T-helper 1 cell (primary cell): ENCODE measurements at places on chromosomes 2 and 18.

DNA sequence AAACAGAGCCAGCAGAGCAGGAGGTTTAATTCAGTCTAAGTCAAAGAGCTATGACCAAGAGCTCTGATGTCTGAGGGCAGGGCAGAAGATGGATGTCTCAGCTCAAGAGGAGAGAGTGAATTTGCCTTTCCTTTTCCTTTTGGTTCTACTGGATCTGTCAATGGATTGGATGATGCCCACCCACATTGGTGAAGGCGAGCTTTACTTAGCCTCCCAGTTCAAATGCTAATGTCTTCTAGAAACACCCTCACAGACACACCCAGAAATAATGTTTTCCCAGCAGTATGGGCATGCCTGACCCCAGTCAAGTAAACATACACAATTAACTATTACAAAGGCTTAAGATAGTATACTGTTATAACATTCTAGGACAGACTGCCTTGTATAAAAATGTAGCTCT lies 236.3 kb upstream of the NRXN1 start:
- DNase-seq: no peak

GRCh38 chr2:237909075-237909695 lies 49.8 kb downstream of the RAMP1 start:
- no peak for DNase-seq

- DNase-seq: no peak
These were observed 42.1 kb downstream of the NIFK start for GRCh38 chr2:121694398-121695170.

DNA sequence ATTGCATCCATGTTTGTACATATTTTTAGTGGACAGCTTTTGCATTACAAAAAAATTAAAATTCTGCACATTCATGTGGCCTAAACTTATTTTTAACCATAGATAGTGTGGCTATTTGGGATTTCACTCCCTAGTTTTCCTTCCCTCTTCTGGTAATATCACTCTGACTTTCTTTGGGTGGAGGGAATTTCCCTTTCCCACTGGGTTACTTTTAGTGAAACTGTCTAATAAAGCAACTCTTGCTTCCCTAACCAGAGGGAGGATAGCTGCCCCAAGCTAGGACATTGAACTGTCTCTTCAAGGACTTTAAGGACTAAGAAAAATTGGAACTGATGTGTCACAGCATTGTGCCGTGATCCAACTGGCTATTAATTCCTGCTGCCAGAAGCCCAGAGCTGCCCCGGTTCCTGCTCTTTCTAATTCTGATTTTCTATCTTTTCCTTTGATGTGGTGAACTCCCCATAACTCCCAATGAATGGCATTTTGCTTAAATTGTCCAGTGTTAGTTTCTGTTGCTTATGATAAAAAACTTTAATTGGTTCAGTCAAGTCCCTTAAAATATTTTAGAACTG lies 20.0 kb upstream of the EFR3B start:
- no peak for DNase-seq

GRCh38 chr18:33107511-33107910 lies 333.0 kb downstream of the CCDC178 start:
- DNase-seq: no peak

GRCh38 chr18:49001111-49001510 lies 50.3 kb upstream of the SMAD7 start:
- no peak for DNase-seq

DNA sequence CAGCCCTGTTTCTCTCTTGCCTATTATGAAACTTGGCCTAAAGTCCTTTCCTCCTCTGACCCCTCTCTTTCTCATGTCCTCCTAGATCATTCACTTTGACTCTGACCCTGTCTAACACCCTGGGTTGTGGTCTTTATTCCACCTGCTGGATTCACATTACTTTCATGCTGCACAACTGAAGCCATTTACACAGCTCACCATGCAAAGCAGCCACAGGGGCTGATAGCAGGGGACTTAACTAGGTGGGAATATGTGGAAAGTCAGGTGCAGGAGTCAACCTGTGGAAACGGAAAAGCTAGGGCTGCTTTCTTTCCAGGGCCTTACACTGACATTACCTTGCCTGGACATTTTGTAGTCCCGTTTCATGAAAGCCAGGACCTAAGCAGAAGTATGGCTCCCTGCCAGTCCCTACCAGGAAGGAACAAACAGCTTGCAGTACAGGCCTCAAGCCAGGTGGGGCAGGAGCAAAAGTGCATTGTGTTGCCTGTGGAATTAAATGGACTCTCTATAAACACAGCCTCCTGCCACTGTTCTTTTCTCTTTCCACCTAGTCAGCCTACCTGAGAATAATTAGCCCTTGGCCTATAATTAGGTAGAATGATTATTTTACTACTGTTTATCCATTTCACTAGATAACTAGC lies 11.8 kb downstream of the MAPRE3 start:
- no peak for DNase-seq

DNA sequence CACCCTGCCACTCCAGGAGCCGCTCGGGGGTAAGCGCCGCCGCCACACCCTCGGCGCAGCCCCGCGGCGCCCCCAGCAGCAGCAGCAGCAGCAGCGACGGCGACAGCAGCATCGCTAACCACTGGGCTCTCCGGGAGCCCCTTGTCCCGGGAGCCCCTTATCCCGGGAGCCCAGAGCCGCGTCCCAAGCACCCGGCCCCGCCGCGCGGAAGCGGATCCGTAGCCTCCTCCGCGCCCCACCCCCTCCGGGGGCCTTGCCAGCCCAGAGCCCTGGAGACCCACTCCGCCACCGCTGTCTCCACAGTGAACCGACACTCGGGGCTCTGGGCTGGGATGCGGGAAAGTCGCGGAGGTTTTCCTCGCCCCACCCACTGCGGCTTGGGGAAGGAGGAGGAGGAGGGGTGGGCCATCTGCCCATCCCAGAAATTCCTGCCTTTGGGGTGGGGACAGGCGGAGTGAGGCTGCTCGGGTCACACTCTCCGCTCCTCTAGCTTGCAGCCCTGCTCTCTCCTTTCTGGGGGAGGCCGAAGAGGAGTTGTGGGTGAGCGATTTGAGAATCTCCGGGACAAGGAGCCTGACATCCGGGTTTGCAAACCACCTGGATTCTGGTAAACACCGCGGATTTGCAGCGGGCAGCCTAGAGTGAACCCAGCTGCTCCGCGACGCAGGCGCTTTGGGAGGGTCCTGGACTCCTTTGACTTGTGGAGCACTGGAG lies at the start of gene PLA2R1:
PLA2R1 (minus strand) TSS at position 324 of the 714 bp plus-strand sequence; CDS start at position 112, 212 bp downstream.
- no peak for DNase-seq

- no peak for DNase-seq
These were observed 36.2 kb downstream of the SPTBN1 start for GRCh38 chr2:54492335-54492734.

GRCh38 chr2:128457006-128457604 lies 138.4 kb upstream of the HS6ST1 start:
- DNase-seq: no peak

- no peak for DNase-seq
These were observed 504.2 kb downstream of the EIPR1 start for GRCh38 chr2:2873450-2873811.

- no peak for DNase-seq
These were observed 180.0 kb downstream of the NRXN1 start for GRCh38 chr2:50851886-50852285.

DNA sequence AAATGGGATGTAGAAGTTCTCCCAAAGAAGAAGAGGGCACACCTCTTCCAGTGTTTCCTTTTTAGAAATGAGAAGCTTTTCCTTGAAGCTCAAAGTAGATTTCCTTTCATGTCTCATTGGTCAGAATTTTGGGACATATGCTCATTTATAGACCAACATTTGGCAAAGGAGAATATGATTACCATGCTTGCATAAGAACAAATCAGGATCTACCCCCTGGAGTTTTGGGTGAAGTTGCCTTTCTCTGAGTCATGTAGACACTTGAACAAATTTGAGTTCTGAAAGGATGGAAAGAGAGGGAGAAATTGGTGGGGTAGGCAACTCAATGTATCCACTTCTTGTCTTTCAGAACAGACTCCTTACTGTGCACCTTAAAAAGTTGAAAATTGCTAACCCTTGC lies 409.0 kb downstream of the SLC4A3 start:
- DNase-seq: no peak

DNA sequence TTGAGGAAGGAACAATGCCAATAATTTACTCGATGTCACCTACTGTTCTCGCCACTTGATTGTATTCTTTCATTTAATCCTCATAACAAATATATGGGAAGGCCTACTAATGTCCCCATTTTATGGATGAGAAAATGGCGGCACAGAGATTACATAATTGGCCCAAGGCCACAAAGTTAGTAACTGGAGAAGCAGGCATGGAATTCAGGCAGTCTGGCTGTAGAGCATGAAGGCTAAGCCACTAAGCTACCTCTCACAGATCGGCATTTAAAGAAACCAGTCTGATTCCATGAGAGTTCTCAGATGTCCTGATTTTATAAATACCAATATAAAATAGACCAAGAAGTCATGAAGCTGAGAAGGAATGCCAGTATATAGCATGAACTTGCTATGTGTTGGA lies 121.8 kb upstream of the EPAS1 start:
- no peak for DNase-seq

GRCh38 chr2:38581193-38582147 lies 21.3 kb downstream of the HNRNPLL start:
- DNase-seq: no peak

- no peak for DNase-seq
These were observed 56.1 kb downstream of the HS6ST1 start for GRCh38 chr2:128262315-128263253.

DNA sequence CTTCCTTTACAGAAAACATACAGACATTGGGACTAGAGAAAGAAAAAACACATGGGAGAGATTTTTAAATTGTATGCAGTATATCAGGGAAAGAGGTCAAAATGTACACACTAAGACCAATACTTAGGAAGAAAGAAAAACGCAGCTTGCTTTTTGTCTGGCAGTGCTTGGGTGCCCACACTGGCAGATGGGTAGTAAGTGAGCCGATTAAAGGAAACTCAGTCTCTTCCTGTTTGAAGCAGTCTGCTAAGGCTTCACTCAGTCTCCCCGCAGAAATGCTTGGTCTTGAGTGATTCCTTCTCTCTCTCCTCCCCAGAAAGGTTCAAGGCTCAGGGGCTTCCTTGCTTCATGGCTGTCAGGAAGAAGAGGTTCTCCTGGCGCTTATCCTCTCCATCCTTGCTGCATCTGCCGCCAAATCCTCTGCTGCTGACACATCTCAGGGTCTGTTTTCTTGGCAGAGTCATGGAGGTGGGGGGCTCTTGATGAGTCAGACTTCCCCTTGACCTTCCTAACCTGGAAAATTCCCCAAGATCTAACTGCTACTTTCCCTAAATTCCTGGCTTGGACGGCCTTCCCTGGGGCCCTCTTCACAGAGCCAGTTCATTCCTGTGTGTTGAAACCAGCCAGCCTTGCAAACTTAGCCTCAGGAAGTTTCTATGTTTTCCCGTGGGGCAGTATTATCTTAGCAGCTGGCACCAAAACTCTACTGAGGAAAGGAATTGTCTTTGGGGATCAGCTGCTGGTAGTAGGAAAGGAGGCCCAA lies 10.5 kb upstream of the TMSB10 start:
- DNase-seq: no peak
